WTC11 (cell line): ENCODE measurements at places on chromosomes 2 and 18. TPM values are rescaled to one million over a fixed set of nuclear protein-coding genes. Genes with fewer than 3 reads are reported as not detected.
A peak's percentile ranks its signal among the peaks of the same experiment; 100 is the strongest.

GRCh38 chr2:158554996-158555395, 98.2 kb downstream of the PKP4 start:
- H3K4me1 ChIP-seq, result peaks cover 4% of the 10 kb centered on the region
- DNase-seq, result no peak
- H3K27me3 ChIP-seq, result no peaks in the 10 kb centered on the region
- peaks cover 25% of the 10 kb centered on the region for H3K36me3 ChIP-seq
- no peak overlapping the region for H3K4me3 ChIP-seq

DNA sequence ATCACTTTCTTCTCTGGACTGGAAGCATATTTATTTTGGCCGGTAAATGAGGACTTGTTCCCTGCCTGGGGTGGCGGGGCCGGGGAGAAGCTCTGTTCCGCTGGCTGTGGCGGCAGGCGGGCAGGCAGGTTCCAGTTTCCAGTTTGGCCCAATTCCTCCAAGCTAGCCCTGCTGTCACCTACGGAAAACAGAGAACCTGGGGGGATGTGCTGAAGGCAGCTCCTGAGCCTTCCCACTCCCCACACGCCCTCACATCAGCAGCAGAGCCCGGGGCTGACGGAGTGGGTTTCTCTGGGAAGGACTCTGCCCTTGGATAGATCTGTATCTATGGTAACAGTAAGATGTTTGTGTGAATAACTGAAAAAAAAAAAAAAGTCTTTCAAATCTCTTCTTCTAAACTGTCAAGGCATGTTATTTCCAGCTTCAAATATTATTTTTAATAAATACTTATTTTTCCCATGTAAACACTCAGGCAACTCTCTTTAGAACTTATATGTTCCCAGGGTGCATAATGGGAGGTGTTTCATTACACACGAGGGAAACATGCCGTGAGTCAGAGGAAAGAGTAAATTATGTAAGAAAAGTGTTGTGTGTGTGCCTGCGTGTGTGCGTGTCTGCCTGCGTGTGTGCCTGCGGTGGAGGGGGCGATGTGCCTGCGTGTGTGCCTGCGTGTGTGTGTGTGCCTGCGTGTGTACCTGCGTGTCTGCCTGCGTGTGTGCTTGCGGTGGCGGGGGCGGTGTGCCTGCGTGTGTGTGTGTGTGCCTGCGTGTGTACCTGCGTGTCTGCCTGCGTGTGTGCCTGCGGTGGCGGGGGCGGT, 116.1 kb upstream of the ZNF516 start:
- no peak for DNase-seq
- H3K4me1 ChIP-seq, result peaks cover 18% of the 10 kb centered on the region
- no peak overlapping the region for H3K4me3 ChIP-seq
- no peak overlapping the region for H3K27ac ChIP-seq

- peaks cover 3% of the 10 kb centered on the region for H3K27me3 ChIP-seq
- no peak overlapping the region for H3K27ac ChIP-seq
- H3K4me3 ChIP-seq, result no peak overlapping the region
- no peaks in the 10 kb centered on the region for H3K4me1 ChIP-seq
- DNase-seq, result no peak
These were observed 335.9 kb downstream of the CYP26B1 start for GRCh38 chr2:71811726-71812125.

GRCh38 chr18:3420919-3421279, 29.1 kb upstream of the TGIF1 start:
- no peaks in the 10 kb centered on the region for H3K36me3 ChIP-seq
- no peak overlapping the region for H3K4me3 ChIP-seq
- no peaks in the 10 kb centered on the region for H3K27me3 ChIP-seq

Gene SP5
- 1.7 to 9.7 TPM (median 7.0 TPM) in 3 replicates for total RNA-seq

DNA sequence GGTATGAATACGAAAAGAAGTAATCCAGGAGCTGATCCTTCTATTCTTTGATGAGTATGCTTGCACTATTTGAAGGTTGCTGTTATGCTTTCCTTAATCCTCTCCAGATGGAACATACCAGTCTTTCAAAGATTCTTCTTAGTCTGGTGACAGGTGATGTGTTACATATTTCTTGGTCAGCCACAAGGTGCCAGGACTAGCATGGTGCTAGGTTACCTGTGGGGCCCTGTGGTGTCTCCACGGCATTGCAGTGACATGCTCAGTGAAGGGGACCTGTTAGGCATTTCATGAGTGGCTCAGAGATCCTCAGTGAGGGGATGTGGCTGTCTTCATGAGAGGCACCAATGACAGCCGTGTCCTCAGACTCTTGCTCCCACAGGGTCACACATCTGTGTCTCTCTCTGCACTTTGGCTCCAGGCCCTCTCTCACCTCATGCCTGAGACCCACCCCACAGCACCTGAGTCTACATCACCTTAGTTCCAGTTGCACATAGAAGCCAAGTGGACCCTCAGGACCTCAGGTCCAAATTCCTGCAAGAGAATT, 13.1 kb upstream of the RAB31 start:
- DNase-seq, result no peak
- no peaks in the 10 kb centered on the region for H3K27me3 ChIP-seq
- no peak overlapping the region for H3K4me3 ChIP-seq
- no peaks in the 10 kb centered on the region for H3K36me3 ChIP-seq
- peaks cover 2% of the 10 kb centered on the region for H3K4me1 ChIP-seq

Gene LIMS4
- 1.1 TPM in 2 of 3 replicates, not detected in the other for total RNA-seq

DNA sequence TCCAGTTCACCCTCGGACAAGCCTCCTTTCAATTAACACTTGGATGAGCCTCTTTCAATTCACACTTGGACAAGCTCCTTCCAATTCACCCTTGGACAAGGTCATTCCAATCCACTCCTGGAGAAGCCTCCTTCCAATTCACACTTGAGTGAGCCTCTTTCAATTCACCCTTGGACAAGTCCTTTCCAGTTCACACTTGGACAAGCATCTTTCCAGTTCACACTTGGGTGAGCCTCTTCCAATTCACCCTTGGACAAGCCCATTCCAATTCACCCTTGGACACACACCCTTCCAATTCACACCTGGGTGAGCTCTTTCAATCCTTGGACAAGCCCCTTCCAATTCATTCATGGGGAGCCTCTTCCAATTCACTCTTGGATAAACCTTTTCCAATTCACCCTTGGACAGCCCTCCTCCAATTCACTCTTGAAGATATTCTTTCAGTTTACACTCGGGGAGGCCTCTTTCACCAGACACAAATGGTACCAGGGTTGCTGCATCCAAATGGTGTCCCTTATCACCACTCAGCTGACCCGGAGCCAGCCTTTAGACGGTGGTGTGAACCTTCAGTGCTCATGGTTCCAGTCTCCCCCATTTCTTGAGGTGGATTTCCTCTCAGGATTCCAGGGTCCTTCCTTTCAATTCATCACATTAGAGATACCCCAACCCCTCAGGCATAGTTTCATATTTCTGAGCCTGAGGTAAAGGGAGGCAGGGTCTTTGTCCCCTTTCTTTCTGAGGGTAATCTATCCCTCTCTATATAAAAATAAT, 183.6 kb downstream of the SH3BP4 start:
- no peak overlapping the region for H3K27ac ChIP-seq
- H3K4me3 ChIP-seq, result no peak overlapping the region
- H3K27me3 ChIP-seq, result peaks cover 45% of the 10 kb centered on the region
- H3K36me3 ChIP-seq, result no peaks in the 10 kb centered on the region
- DNase-seq, result no peak

DNA sequence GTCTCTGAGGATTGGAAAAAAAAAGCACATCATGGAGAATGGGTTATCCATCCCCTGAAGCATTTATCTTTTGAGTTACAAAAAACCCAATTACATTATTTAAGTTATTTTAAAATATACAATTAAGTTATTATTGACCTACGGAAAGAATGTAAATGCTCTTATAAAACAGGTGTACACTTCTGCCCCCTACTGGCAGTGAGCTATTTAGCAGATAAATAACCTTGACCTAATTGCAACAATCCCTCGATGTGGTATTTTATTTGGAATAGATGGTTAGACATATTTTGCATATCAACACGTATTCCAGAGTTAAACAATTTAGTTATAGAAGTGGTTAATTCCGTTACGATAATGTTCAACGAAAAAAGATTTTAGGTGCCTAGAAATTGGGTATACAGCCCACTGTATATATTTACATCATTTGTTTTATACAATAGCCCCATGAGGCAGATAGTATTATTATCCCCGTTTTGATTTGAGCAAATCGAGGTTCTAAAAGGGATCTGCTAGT, 9.1 kb upstream of the DAW1 start:
- peaks cover 26% of the 10 kb centered on the region for H3K4me1 ChIP-seq
- H3K4me3 ChIP-seq, result no peak overlapping the region
- H3K27ac ChIP-seq, result no peak overlapping the region
- H3K27me3 ChIP-seq, result no peaks in the 10 kb centered on the region

Gene MOB1A
- total RNA-seq, result 84.9 to 92.6 TPM (median 88.2 TPM) in 3 replicates

DNA sequence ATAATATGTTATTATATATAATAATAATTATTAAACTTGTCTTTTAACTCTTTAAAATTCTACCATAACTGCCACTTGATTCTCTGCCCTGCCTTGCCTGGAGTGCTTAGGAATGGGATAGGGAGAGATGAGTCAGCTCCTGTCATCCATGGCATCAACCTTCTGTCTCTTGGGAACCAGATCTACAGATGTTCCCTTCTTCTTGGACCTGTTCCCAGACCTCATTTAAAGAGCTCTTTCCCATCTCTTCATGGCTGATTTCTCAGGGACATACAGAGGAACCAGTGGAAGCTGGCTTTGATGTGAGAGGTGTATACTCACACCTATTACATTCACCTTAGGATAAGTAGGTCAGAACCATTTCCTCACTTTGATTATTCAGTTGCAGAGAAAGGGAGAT, 155.3 kb upstream of the MYO3B start:
- no peak overlapping the region for H3K27ac ChIP-seq
- H3K4me1 ChIP-seq, result peaks cover 4% of the 10 kb centered on the region
- DNase-seq, result no peak

DNA sequence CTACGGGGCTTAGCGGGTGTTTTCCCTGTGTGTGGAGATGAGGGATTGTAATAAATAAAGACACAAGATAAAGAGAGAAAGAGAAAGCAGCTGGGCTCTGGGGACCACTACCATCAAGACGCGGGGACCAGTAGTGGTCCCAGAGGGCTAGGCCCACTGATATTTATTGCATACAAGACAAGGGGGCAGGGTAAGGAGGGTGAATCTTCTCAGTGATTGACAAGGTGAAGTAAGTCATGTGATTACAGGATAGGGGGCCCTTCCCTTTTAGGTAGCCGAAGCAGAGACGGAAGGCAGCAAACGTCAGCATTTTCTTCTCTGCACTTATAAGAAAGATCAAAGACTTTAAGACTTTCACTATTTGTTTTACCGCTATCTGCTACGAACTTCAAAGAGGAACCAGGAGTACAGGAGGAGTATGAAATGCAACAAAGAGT, 4.5 kb upstream of the GAL3ST2 start:
- no peak overlapping the region for H3K4me3 ChIP-seq
- no peaks in the 10 kb centered on the region for H3K36me3 ChIP-seq

- no peak for DNase-seq
- no peaks in the 10 kb centered on the region for H3K4me1 ChIP-seq
- peaks cover 4% of the 10 kb centered on the region; the same call in 1 of the 2 replicates for H3K36me3 ChIP-seq
- H3K27ac ChIP-seq, result no peak overlapping the region
- no peak overlapping the region for H3K4me3 ChIP-seq
These were observed 28.0 kb downstream of the HDAC4 start for GRCh38 chr2:239372835-239373234.

DNA sequence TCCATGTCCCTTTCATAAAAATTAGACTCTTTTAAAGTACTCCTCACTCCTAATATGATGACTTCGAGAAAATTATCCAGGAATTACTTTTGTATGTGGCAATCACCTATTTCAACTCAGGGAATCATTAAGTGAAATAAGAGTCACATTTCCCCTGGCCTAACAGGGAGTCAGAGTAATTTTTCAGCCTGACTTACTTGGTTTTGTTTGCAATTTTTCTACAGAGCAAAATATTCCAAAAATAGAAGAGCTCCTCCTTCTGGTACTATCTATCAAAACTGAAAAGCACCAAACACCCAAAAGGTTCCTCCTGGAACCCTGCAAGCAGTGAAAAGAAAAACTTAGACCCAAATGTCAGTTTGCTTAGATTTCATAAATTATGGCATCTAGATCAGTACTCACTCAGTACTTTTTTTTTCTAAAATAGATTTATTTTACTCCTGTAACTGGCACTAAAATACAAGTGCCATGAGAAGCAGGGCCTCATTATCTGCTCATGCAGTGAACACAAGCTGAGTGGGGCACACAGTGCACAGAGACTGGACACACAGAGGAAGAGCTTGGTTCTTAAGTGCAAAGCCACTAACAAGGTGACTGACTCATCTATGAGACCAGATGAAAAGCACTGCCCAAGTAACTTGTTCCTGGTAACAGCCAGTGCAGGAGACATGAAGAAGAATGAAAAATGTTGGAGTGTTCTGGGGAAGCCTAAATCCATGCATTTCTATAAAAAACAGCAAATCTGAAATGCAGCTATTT, 28.7 kb downstream of the ACAA2 start:
- H3K4me3 ChIP-seq, result no peak overlapping the region
- no peaks in the 10 kb centered on the region for H3K27me3 ChIP-seq
- DNase-seq, result no peak
- H3K4me1 ChIP-seq, result no peaks in the 10 kb centered on the region
- H3K36me3 ChIP-seq, result peaks cover 69% of the 10 kb centered on the region
- no peak overlapping the region for H3K27ac ChIP-seq

DNA sequence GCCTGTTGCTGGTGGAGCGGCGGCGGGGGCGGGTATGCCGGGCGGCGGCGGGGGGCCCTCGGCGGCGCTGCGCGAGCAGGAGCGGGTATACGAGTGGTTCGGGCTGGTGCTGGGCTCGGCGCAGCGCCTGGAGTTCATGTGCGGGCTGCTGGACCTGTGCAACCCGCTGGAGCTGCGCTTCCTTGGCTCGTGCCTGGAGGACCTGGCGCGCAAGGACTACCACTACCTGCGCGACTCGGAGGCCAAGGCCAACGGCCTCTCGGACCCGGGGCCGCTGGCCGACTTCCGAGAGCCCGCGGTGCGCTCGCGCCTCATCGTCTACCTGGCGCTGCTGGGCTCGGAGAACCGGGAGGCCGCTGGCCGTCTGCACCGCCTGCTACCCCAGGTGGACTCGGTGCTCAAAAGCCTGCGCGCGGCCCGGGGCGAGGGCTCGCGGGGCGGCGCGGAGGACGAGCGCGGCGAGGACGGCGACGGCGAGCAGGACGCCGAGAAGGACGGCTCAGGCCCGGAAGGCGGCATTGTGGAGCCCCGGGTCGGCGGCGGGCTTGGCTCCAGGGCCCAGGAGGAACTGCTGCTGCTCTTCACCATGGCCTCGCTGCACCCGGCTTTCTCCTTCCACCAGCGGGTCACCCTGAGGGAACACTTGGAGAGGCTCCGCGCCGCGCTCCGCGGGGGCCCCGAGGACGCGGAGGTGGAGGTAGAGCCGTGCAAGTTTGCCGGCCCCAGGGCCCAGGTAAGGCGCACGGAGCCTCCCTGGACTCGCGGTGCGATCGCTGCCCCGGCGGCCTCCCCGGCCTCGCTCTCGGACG, 1.0 kb downstream of the ZCCHC2 start:
- no peak overlapping the region for H3K27ac ChIP-seq
- H3K36me3 ChIP-seq, result no peaks in the 10 kb centered on the region
- peak; percentile 63 for DNase-seq
- peaks cover 33% of the 10 kb centered on the region for H3K27me3 ChIP-seq

DNA sequence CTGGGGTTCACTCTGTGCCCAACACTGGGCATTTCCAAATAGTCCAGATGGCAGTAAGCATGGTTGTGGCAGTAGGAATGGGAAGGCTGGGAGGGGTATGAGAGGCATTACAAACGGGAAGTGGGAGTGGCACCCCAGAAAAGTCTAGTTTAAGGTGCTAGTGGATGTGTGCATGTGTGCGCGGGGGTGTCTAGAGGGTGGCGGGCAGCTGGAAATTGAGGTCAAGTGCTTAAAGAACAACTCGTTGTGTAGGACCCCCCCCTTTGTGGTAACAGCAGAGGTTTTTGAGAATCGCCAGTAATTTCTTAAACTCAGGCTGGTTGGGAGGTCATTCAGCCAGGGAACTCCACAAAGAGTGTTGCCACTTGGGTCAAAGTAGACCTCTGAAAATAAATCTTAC, 69.9 kb downstream of the RHBDD1 start:
- no peaks in the 10 kb centered on the region for H3K36me3 ChIP-seq
- H3K4me1 ChIP-seq, result no peaks in the 10 kb centered on the region
- H3K27me3 ChIP-seq, result no peaks in the 10 kb centered on the region
- H3K27ac ChIP-seq, result no peak overlapping the region
- no peak overlapping the region for H3K4me3 ChIP-seq
